ENCODE measurements at places on chromosomes 5 and 9. TPM values are rescaled to one million over a fixed set of nuclear protein-coding genes. Genes with fewer than 3 reads are reported as not detected.

DNA sequence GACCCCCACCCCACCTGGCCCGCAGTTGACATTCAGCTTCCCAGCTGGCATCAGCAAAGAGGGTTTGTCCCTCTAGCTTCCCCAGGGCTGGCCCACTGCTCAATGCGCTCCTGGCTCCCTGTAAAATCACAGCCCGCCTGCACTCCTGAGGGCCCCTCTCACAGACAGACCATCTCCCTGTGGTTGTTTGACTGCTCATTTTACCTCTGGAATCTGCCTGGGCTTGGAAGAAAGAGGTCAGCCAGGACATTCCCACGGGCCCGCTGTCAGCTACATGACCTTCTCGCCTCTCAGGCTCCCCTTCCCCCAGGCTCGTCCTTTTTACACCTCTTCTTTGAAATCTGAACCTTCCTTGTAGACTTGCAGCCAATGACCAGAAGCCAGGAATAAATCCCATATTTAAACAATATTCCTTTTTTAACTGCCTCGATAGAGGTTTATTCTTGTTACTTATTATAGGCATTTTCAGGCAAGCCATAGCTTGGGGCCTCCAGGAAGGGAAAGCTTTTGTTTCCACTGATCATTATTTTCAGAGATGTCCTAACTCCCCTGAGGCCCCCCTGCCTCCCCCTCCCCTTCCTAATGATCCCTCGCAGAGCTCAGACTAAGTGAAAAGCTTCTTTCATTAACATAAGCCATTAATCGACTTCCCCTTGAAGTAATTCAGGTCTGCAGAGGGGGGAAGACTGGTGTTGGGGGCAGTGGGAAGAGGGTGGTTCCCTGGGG lies 76.3 kb upstream of the IQGAP2 start:
- DNase-seq, result no peak
- no peaks in the 10 kb centered on the region for H3K27me3 ChIP-seq
- H3K27ac ChIP-seq, result peak overlapping the region; percentile 75
- no peak overlapping the region for H3K4me3 ChIP-seq

- no peaks in the 10 kb centered on the region for H3K36me3 ChIP-seq
- H3K4me3 ChIP-seq, result no peak overlapping the region
- H3K4me1 ChIP-seq, result no peaks in the 10 kb centered on the region
- no peak for DNase-seq
Measured at GRCh38 chr5:17024686-17025180, 88.6 kb upstream of the MYO10 start.

- H3K27me3 ChIP-seq, result no peaks in the 10 kb centered on the region
- DNase-seq, result no peak
- no peak overlapping the region for H3K4me3 ChIP-seq
Measured at GRCh38 chr5:1547655-1548054, 23.9 kb upstream of the LPCAT1 start.

DNA sequence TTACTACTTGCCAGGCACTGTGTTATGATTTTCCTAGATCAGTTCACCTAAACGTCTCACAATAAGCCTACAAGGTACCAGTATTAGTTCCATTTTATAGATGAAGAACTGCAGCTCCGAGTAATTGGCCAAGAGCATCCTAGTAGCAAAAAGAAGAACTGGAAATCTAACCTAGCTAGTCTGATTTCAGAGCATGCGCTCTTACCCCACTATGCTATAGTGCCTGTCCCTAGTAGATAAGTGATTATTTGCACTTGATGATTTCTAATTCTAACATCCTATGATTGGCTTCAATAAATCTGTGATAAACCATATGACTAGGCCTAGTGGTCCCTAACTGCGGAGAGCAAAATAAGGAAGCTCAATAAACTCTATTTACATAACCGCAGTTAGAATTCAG lies 7.1 kb upstream of the PLAC8L1 start:
- DNase-seq, result no peak
- no peak overlapping the region for H3K27ac ChIP-seq
- no peak overlapping the region for H3K4me3 ChIP-seq
- no peaks in the 10 kb centered on the region for H3K4me1 ChIP-seq
- no peaks in the 10 kb centered on the region for H3K27me3 ChIP-seq

GRCh38 chr5:112023766-112024165 lies 266.8 kb upstream of the NREP start:
- no peaks in the 10 kb centered on the region for H3K4me1 ChIP-seq
- no peaks in the 10 kb centered on the region for H3K27me3 ChIP-seq
- no peak overlapping the region for H3K27ac ChIP-seq

- DNase-seq, result no peak
- H3K27ac ChIP-seq, result no peak overlapping the region
- H3K4me3 ChIP-seq, result no peak overlapping the region
- no peaks in the 10 kb centered on the region for H3K36me3 ChIP-seq
Measured at GRCh38 chr9:90840696-90841095, 39.1 kb downstream of the SYK start.

DNA sequence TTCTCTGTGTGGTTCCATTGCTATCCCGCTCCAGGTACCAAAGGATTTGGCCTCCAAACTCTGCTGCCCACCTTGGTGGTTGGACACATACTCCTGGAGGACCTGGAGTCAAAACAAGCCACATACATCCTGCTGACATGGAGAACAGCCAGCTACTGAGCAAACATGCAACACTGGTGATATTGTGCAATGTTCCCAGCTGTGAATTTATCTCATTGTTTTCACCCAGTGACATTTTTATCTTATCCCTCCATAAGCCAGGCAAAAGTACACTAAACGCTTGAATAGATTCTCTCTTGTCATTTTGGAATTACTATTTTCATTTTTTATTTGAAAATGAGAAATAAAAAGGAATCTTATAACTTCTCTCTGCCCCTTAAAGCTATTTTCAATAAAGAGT lies 11.1 kb upstream of the CTSL start:
- H3K27ac ChIP-seq, result no peak overlapping the region
- no peak for DNase-seq
- no peak overlapping the region for H3K4me3 ChIP-seq
- H3K36me3 ChIP-seq, result no peaks in the 10 kb centered on the region
- H3K4me1 ChIP-seq, result peaks cover 2% of the 10 kb centered on the region

The CDH9 gene
- total RNA-seq, result not detected

DNA sequence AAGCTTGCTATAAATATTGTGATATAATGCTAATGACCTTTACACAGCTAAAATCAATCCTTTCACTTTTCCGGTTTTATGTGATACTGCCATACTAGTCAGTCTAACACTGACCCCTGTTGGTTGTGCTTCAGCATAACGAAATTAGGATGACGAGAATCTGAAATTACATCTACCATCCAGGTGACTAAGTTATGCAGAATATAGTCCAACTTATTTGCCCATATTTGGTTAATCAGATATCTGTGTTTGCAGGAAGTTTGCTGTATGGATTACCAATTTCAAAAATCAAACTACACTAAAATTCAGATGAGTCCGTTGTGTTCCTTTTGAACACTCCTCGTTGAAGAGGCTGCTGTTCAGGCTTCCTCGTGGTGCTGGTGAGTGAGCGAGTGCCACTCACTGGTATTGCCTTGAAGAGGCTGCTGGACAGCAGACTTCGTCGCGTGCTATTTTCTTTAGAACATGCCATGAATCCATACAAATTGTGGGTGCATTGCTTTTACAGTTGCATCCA lies 32.5 kb downstream of the TENT4A start:
- peaks cover 34% of the 10 kb centered on the region for H3K36me3 ChIP-seq
- no peaks in the 10 kb centered on the region for H3K27me3 ChIP-seq
- DNase-seq, result no peak
- H3K27ac ChIP-seq, result no peak overlapping the region
- no peak overlapping the region for H3K4me3 ChIP-seq

The ALDH1A1 gene
- total RNA-seq, result not detected

DNA sequence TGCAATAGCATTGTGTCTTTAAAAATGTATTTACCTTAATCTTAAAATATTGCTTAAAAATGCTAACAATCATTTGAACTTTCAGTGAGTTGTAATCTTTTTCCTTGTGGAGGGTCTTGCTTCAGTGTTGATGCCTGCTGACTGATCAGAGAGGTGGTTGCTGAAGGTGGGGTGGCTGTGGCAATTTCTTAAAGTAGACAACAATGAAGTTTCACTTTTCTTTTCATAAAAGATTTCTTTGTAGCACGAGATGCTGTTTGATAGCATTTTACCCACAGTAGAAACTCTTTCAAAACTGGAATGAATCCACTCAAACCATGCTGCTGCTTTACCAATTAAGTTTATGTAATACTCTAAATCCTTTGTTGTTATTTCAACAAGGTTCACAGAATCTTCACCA lies 50.8 kb downstream of the NR3C1 start:
- H3K27ac ChIP-seq, result peak overlapping the region; percentile 85
- H3K27me3 ChIP-seq, result no peaks in the 10 kb centered on the region
- H3K36me3 ChIP-seq, result peaks cover 4% of the 10 kb centered on the region
- peak overlapping the region; percentile 54 for H3K4me3 ChIP-seq

DNA sequence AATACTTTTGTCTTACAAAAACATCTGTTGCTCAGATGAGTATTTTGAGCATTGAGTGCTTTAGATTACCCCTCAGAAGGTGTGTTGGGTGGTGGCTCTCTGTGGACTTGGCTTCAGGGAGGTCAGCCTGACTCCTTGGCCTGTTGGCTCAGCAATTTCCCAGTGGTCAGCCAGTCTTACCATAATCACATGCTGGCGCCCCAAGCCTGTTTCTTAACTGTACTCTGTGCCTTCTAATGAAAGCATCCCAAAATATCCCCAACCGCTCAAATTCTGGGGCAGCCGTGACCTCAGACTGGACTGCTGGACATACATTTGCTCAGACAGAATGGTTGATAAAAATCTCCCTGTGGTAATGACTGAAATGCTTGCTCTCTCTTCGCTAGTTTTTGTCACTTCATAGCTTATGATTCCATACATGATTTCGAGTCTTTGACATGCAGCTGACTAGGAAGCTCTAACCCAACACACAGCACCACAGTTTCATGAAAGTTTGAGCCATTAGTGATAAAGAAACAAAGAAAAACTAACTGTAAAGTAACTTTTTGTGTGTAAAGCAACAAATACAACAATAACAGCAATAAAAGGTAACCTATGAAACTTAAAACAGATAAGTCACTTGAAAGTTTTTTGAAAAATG lies 562.2 kb upstream of the MEF2C start:
- no peaks in the 10 kb centered on the region for H3K4me1 ChIP-seq
- no peak for DNase-seq
- H3K27me3 ChIP-seq, result no peaks in the 10 kb centered on the region
- H3K36me3 ChIP-seq, result no peaks in the 10 kb centered on the region
- no peak overlapping the region for H3K27ac ChIP-seq

- H3K4me1 ChIP-seq, result no peaks in the 10 kb centered on the region
- H3K27me3 ChIP-seq, result no peaks in the 10 kb centered on the region
- peaks cover 3% of the 10 kb centered on the region for H3K36me3 ChIP-seq
- H3K4me3 ChIP-seq, result no peak overlapping the region
Measured at GRCh38 chr9:127814619-127815511, 12.2 kb downstream of the FPGS start.

DNA sequence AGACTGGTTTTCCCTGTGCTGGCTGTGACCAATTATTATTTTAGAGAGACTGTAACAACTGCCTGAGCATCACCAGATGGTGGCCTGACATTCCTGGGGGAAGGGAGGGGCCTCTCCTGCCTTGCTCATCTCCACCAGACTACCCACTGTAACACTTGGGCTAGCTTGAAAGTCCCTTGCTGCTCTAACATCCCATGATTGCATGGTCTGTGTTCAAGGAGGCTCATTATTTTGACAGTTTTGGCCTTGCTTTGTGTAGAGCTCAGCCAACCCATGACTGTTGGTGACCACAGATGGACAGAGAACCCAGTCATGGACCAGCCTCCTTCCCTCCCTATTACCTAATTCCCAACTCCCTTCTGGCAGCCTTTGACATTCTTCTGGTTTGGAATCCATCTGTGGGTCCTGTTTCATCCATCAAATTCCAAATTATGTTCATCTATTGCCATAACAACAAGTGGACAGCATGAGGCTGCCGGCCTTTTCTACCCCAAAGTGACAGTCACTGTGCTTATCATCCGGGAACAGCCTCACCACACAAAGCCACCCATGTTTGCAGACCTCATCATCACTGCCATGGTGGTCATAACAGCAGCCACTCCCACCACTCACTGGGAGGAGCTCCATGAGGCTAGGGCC lies 49.0 kb upstream of the ICE1 start:
- H3K27ac ChIP-seq, result no peak overlapping the region
- no peaks in the 10 kb centered on the region for H3K27me3 ChIP-seq
- no peak overlapping the region for H3K4me3 ChIP-seq
- peaks cover 2% of the 10 kb centered on the region for H3K36me3 ChIP-seq
- H3K4me1 ChIP-seq, result no peaks in the 10 kb centered on the region
- DNase-seq, result no peak

The DMRT3 gene
- not detected for total RNA-seq

DNA sequence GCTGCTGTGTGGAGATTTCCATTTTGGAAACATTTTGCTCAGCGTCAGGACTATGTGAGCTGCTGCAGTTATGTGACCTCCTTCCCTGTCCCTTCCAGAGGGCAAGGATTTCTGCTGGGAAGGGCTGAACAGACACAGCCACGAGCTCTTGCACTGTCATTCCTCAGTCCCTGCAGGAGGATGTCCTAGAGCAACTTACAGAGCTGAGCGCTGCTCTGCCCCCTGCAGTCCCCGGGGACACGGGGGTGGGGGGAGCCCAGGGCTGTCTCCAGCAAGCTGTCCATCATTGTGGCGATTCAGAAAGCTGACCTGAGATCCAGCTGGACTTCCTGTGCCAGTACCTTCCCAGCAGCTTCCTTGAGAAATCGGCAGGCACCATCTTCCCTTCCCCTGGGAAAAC lies 28.0 kb upstream of the MAP1B start:
- no peaks in the 10 kb centered on the region for H3K36me3 ChIP-seq
- no peak overlapping the region for H3K27ac ChIP-seq
- no peak overlapping the region for H3K4me3 ChIP-seq
- DNase-seq, result no peak
- H3K4me1 ChIP-seq, result no peaks in the 10 kb centered on the region
- peaks cover 41% of the 10 kb centered on the region for H3K27me3 ChIP-seq

The FAM174A gene
- 4.8 TPM for total RNA-seq

DNA sequence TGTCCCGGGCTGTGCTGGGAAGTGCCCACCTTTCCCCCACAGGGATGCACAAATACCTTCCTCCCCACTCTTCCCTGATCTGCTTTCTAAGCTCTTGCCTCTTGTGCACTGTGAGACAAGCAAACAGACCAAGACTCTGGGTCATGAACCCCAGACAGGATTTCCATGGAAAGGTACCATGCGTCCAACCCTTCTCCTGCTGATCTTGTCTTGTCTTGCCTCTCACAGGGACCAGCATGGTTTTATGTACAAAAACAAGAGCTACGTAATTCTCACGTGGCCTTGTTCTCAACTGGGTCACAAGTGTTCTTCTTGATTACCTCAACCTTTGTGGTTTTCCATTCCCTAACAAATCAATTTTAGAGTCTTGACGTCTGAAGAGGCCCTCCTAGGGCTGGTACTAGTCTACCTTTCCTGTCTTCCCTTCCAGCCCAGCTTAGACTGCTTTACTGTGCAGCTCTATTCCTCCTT lies 176.5 kb upstream of the MAP3K1 start:
- no peak overlapping the region for H3K4me3 ChIP-seq
- no peak overlapping the region for H3K27ac ChIP-seq
- no peaks in the 10 kb centered on the region for H3K4me1 ChIP-seq
- H3K36me3 ChIP-seq, result no peaks in the 10 kb centered on the region

GRCh38 chr9:22722492-22722891 lies 275.9 kb downstream of the DMRTA1 start:
- H3K27ac ChIP-seq, result no peak overlapping the region
- H3K36me3 ChIP-seq, result no peaks in the 10 kb centered on the region
- DNase-seq, result no peak
- H3K4me1 ChIP-seq, result no peaks in the 10 kb centered on the region
- H3K27me3 ChIP-seq, result no peaks in the 10 kb centered on the region
- no peak overlapping the region for H3K4me3 ChIP-seq

The OSMR gene
- total RNA-seq, result not detected

All from activated naive CD8-positive, alpha-beta T cell treated with anti-CD3 and anti-CD28 coated beads for 36 hours (primary cell).